Thymus (tissue), 14 donors: ENCODE measurements at places on chromosomes 3 and 15. TPM values are rescaled to one million over a fixed set of nuclear protein-coding genes. Genes with fewer than 3 reads are reported as not detected.

RTP4 gene
- 12.9 TPM for polyA plus RNA-seq

CIDEC gene
- polyA plus RNA-seq, result 0.91 TPM

DNA sequence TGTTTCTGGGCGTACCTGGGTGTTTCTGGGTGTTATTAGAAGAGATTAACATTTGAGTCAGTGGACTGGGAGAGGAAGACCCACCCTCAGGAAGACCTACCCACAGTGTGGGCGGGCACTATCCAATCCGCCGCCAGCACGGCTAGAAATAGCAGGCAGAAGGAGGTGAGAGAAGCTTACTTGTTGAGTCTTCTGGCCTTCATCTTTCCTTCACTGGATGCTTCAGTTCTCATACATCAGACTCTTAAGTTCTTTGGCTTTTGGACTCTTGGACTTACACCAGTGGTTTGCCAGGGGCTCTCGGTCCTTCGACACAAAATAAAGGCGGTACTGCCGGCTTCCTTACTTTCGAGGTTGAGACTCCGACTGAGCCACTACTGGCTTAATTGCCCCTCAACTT, 654.6 kb upstream of the CADM2 start:
- DNase-seq, result no peak

GRCh38 chr3:9951962-9952805, at the start of gene PRRT3:
Gene PRRT3 (minus strand): TSS chr3:9952408. CDS start chr3:9950115, 2,293 bp downstream.
- DNase-seq, result no peak

- no peak for DNase-seq
Observed at GRCh38 chr15:61598655-61599054, 369.6 kb upstream of the RORA start.

TJP1 gene
- polyA plus RNA-seq, result 11.5 TPM

DNA sequence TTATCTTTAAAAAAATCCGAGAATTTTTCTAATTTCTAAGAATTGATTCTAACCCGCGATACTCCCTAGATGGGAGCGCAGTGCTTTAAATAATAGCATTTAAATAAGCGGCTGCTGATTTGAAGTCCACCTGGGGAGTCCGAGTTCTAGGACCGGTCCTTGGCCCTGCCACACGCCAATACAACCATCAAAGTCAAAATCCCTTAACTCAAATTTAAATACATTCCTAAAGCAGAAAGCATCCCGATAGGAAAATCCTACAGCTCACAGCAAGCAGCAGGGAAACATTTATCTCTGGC, 508 bp upstream of the ECT2 start:
- DNase-seq, result no peak

DNA sequence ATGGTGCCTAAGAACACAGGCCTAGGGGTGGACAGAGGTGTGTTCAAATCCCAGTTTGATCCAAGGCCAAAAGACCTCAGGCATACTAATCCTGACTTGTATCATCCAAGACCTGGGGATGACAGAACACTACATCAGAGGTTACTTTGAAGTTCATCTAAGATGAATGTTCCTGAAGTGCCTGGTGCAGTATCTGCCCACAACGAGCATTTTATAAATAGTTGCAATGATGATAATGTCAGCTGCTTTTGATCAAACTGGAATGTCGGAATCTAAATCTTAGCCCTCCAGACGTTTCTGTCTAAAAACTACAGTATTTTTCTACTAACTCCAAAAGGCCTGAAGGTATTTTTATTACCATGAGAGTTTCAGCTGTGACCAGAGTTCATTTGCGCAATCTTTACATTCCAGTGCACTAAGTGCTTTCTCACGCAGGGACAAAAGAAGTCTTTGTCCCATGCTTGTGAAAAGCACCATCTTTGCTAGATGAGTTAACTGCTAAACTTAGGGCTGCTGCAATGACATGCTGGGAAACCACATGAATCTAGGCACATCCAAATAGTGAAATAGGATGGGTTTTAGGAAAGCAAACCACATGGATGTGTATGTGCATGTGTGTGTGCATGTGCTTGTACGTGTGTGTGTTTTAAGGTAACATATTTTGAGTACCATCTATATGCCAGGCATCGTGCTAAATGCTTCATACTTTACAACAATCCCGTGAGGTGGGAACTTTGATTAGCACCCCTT, 18.1 kb downstream of the ANXA2 start:
- DNase-seq, result no peak

DNA sequence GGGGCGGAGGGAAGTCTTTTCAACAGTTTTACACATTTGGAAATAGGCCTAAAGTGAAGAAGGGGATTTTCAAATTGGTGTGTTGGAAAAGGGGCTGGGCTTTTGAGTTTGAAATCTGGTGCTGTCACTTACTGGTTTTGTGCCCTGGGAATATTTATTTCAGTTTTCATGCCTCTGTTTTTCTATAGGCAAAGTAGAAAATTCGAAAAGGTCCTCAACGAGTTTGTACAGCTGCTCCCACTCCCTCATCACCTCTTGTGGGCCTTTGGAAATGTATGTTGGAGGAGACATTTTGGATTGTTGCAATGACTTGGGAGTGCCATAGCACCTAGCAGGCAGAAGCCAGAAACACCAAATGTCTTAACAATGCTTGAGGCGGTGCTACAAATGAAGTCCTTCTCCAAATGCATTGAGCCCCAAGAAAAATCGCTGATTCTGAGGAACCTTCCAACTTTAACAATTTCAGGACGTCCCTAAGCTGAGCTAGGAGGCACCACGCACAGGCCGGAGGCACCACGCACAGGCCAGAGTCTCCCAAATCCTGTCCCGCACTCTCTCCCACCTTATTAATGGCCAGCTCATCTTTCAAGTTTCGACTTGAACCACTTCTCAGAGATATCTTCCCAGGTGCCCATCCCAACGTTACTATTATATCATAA, 639 bp upstream of the POLR2M start:
- no peak for DNase-seq

GRCh38 chr3:58585005-58585786, 8.0 kb upstream of the FAM107A start:
- no peak for DNase-seq

DNA sequence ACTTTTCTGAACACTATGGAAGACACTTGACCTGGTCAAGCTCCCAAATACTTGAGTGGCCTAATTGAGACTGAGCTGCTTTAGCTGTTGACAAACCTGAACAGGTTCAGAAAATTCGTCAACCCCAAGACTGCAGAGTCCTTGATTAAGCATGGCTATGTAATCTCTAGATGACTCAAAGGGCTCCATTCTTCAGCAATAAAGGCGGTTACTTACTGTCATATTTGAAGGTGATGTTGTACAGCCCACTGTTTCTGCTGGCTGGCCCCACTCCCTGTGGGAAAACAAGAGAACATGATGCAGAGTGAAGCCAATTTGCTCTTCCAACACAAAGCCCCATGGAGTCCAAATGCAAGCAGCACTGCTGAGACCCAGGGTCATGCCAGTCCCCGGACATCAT, 45.1 kb downstream of the IL17RD start:
- DNase-seq, result no peak
